ENCODE measurements at places on chromosomes 6 and 20.

GRCh38 chr6:168104636-168105035, 25.6 kb upstream of the FRMD1 start:
- no peak for DNase-seq

DNA sequence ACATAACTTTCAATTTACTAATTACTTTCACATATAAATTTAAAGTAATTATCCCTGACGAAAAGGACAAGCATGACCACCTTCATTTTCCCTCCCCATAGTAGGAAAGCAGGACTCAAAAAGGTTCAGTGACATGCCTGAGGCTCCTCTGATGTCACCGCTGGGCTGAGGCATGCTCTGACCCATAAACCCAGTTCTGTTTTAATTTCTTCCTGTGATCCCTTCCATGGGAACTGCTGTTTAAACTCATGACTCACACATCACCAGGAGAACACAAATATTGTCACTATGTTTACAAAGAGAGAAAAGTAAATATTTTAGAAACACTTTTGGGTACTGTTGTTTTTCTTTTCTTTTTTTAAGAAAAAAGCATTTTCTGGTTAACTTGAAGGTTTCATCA, 38.0 kb upstream of the NR2E1 start:
- no peak for DNase-seq

DNA sequence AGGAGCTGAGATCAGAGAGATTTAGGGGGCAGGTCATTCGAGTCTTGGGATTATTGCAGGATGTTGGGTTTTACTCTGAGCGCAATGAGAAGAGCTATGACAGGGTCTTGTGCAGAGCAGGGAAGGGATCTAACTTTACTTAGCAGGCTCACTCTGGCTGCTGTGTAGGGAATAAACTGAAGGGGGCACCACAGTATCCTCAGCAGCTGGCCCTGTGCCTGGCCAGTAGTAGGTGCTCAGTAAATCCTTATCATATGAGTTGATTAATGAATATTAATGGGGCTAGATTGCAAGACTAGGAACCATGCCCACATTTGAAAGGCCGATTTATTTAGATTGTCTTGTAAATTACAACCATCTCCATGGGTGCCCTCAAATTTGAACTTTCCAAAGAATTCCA, 4.6 kb upstream of the MDGA1 start:
- DNase-seq: no peak

DNA sequence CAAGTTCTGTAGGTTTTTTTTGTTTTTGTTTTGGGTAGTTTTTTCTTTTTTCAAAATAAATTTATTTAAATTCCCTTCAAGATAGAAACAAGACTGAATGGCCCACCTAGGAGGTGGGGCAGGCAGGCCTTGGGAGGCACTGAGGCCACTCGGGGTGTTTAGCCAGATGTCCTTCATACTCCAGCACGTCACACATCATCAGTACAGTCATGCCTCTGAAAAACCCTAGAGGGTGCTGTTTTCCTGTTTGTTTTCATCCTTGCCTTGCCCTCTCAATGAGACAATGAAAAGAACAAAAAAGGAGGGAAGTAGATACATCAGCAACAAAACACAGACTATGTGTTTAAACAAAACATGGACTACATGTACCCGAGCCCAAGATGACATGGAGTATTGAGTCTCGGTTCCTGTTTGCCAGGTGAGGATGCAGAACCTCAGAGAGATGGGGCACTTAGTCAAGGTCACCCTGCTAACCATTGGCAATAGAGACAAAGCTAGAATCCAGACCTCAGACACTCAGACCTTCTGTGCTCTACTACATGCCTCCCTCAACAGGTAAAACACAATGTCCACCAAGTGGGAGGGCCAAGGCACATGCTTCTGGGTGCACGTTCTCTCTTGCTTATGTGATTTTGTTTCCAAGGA, 26.8 kb upstream of the CLIC5 start:
- no peak for DNase-seq

GRCh38 chr6:128723667-128724066, 159.3 kb upstream of the LAMA2 start:
- DNase-seq: no peak

DNA sequence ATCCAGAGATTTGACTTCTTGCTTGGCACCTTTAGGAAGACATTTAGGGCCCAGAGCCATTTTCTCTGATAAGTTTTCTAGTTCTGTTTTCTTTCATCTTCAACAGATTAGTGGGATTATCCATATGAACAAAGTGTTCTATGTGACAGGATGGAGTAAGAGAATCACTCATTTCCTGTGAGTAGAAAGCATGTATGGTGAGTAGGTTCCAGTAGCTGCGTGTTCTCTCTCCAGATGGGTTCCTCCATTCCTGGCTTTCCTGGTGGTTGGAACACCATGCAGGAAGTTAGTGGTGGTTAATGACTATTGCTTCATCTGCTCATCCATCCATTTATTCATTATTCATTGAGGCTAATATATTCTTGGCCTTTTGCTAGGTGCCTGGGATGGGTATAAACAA, 54.0 kb downstream of the EFCAB8 start:
- DNase-seq: no peak

DNA sequence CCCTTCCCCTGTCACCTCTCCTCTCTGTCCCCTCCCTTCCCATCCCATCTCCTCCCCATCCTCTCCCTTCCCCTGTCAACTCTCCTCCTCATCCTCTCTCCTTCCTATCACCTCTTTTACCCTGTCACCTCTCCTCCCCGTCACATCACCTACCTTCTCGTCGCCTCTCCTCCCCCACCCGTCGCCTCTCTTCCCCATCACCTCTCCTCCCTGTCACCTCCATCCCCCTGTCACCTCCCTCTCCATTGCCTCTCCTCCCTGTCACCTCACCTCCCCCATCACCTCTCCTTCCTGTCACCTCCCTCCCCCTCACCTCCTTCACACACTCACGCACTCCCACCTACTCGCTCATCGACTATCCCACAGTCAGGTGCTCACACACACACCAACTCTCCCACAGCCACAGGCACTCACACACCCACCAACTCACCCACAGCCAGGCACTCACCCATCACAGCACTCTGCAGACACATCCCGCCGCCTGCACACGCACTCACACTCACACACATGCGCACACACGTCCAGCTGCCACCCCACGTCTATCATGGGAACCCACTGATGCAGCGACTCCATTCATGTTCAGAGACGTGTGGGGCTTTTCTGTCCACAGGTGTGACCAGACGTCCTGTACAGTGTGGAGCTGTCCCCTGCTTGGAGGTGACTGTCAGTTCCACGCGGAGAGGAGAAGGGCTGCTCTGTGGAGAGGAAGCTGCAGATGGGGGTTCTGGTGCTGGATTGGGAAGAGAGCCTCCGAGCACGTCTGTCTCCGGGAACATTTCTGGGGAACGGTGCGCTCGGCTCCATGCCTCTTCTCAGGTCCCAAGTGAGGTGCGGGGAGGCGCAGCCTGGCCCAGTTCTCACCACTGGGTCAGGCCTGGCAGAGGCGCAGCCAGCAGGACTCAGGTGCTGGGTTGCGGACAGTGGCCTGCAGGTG, 184.3 kb downstream of the TTLL2 start:
- no peak for DNase-seq

DNA sequence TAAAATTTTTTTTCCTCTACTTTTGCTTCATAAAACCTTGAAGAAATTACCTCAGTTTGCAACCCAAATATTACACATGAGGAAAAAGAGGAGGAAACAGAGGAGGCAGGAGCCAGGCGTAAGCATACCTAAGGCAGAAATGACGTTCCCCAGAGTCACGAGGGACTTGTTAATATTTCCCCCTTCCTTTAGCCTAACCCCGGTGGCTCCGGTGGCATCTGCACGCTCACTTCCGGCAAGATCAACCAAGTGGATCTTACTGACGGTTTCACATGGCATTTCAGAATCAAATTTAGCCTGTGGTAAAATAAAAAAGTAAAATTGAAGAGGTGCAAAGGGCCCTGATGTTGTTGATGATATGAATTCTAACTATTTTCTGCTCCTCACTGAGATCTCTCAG, 67.4 kb downstream of the KIF16B start:
- DNase-seq: no peak

DNA sequence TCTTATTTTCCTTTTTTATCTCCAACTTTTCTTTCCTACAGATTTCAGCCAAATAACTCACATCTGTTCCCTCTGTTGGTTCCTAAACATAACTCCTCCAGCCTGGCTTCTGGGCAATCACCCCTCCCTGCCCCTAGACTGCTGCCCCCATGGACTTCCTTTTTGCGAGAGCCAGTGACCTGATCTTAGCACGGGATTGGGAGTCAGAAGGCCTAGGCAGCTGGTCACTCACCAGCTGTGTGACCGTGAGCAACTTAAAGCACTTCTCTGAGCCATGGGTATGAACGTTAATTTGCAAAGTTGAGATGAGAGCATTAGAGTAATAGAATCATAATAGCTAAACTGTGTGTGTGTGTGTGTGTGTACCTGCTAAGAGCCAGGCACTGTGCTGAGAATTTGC, 4.5 kb upstream of the MMP9 start:
- no peak for DNase-seq

GRCh38 chr6:19102936-19103335, 715.8 kb downstream of the RNF144B start:
- DNase-seq: no peak
